IMR-90 (cell line): ENCODE measurements at places on chromosomes 2 and 18. TPM values are rescaled to one million over a fixed set of nuclear protein-coding genes. Genes with fewer than 3 reads are reported as not detected.

PLGLB2 gene
- total RNA-seq = 0.72 and 0.83 TPM in 2 replicates

SCN2A gene
- total RNA-seq = 0.54 and 0.56 TPM in 2 replicates

SKOR2 gene
- not detected in 2 replicates for total RNA-seq

GRCh38 chr2:180651596-180651995 is 328.8 kb upstream of the UBE2E3 start:
- DNase-seq = no peak

DNA sequence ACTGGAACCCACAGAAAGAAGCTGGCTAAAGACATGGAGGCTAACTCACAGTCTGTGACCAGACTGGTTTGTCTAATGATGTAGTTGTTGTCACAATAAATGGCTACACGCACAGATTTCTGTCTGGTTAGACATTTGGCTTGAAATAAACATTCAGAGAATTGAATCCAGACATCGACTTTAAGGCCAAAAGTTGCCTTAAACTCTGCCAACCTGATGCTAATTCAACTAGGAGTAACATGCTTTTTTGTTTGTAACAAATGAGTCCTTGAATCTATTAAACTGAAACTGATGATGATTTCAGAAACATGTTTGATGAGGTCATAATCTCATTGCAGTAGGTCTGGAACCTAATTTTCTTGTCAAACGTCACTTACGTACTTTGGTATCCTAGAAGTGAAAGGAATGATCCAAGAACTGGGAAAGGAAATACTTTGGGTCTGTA is 123.8 kb downstream of the ERBB4 start:
- DNase-seq = no peak

GRCh38 chr2:110896226-110896625 is 163.9 kb downstream of the ACOXL start:
- no peak for DNase-seq
